HCT116 (cell line): ENCODE measurements at places on chromosomes 4 and X.

GRCh38 chr4:157184300-157184699, 36.2 kb upstream of the GRIA2 start:
- no peak for DNase-seq

DNA sequence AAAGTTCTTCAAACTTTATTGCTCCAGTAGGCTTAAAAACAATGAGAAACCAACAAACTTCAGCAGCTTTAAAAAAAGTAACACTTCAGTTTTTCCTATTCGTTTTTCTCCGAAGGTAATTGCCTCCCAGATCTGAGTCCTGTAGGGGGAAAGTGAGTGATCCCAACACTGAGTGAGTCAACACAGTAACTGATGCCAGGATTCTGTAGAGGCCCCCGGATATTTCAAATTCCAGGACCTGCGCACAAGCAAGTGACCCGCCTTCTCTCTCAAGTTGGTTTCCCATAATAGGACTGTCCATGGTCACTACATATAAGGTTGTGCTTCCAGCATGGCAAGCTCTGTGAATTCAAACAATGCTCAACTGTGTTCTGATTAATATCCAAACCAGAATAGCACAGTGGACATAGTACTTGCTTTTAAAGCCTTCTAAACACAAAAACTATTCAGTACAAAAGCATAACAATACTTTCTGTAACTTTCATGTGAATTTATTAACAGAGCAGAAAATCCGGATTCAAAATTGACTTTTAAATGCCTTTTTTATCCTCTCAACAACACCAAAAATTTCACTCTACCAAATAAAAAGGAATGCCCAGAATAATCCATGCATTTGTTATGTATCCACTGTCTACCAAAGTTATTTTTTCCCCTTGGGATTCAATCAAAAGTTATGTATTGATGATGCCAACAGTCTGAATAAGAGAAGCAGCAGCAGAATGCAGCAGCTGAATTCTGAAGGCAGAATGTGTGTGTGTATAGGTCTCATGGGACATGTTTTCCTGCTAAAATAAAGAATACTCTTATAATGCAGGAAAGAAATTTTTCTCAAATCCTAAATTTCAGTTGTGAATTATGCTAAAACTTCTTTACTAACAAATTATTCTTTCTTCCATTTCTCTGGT, at the start of gene DMD:
Gene DMD (minus strand): TSS at position 194 of the 905 bp plus-strand sequence. CDS start 237 bp downstream, outside the sequence.
- DNase-seq: no peak

GRCh38 chrX:35842674-35843073, 44.5 kb downstream of the MAGEB16 start:
- no peak for DNase-seq

DNA sequence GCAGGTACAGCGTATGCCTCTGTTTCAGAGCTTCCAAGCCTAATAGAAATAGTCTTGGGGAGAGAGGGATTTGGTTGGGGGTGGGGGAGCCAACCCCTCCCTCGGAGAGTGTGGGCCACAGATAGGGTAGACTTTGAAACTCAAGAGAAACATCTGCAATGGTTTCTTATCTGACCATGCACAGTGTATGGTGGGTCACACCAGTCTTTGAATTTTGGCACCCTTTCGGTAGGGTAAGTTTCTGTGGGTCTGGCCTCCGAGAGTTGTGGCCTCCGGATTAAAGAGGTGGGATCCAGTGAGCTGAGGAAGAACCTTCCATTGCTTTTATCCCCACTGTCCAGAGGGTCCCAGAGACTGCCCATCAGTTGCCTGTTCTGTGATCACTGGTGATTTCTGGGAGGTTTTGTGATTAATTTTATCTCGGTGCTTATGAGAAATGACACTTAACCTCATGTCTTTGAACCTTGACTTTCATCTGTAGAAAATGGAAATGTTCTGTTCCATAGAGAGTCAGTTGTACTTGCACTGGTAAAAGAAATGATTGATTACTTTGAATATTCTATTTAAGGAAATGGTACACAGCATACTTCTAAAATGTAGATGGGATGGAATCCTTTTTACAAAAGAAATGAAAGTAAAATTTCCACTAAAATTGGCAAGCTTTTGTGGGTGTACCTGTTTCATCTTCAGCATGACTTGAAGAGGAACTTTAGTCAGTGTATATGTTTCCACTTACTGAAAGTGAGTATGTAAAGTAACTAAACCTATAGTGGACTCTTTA, 62.7 kb downstream of the TMEM131L start:
- no peak for DNase-seq

DNA sequence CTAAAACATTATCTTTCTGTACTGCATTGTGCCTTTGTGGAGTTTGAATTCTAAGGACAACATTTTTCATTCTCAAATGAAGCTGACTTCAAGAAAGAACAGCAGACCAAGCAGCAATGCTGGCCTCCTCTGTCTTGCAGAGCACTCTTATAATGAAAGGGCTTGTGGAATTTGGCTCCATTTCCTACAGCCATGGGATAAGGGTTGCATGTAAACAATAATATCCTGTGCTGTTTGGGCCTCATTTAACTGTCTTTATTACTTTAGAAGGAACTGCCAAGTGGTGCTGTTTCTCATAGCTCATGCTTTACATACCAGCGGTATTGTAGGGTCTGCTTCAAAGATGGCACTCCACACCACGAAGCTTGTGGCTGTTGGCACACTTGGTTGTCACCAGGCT, 111.4 kb upstream of the EOLA2 start:
- no peak for DNase-seq

GRCh38 chrX:143296521-143296920, 220.8 kb downstream of the SPANXN3 start:
- no peak for DNase-seq

DNA sequence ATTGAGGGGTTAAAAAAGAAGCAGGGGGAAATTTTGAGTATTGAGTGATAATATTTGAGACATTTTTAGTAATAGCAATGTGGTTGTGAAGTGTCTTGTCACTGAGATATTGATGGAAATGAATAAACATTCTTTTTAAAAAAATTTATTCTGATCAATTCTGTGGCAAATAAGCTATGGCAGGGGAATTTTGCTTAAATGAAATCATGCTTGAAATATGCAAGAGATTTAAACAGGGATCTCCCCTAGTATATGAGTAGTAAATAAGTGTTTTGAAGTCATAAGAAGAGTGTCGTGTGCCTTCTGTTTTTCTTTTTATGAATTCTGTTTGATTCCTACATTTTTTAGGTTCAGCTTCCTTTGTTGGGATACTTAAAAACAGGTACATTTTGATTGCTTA, 23.2 kb downstream of the IL15 start:
- no peak for DNase-seq

- DNase-seq: no peak
These were observed 52.6 kb downstream of the RPS3A start for GRCh38 chr4:151152028-151152427.

GRCh38 chr4:85806334-85806733, 331.4 kb downstream of the ARHGAP24 start:
- DNase-seq: no peak

GRCh38 chrX:40245488-40246071, 147.8 kb upstream of the BCOR start:
- DNase-seq: no peak

DNA sequence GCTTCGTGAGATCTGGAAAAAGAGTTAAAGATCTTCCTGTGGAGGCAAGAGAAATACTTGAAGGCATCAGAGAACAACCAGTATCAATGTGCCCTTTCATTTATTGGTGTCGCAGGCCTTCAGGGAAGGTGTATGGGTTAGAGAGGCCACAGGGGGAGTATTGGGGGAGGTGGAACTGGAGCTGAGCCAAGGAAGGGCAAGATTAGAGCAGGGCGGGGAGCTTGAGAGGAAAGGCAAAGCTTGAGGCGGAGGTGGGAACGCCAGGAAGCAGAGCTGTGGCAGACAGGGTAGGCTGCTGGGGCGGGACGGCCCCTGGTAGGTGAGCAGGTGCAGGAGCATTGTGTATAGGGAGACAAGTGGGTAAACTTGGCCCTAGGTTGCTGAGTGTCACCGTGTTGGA, 329.9 kb downstream of the ARHGAP10 start:
- DNase-seq: no peak
